ENCODE measurements at places on chromosomes 1 and 21.

DNA sequence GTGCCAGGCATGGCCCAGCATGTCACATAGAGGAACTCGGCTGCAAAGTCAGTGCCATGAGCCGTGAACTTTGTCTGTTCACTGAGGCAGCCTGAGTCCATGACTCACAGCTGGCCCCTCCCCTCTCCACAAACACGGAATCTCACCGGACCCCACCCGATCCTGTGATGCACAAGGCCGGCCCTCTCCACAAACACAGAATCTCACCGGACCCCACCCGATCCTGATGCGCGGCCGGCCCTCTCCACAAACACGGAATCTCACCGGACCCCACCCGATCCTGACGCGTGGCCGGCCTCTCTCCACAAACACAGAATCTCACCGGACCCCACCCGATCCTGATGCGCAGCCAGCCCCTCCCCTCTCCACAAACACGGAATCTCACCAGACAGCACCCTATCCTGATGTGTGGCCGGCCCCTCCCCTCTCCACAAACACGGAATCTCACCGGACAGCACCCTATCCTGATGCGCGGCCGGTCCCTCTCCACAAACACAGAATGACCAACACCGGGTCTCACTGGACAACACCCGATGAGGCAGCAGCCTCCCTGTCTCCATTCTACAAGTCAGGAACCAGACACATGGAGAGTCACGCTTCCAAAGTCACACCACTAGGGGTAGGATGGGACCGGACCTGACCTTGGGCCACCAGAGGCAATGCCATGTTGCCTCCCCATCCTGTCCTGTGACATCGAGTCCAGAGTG is 39.6 kb upstream of the GPR153 start:
- DNase-seq = no peak

DNA sequence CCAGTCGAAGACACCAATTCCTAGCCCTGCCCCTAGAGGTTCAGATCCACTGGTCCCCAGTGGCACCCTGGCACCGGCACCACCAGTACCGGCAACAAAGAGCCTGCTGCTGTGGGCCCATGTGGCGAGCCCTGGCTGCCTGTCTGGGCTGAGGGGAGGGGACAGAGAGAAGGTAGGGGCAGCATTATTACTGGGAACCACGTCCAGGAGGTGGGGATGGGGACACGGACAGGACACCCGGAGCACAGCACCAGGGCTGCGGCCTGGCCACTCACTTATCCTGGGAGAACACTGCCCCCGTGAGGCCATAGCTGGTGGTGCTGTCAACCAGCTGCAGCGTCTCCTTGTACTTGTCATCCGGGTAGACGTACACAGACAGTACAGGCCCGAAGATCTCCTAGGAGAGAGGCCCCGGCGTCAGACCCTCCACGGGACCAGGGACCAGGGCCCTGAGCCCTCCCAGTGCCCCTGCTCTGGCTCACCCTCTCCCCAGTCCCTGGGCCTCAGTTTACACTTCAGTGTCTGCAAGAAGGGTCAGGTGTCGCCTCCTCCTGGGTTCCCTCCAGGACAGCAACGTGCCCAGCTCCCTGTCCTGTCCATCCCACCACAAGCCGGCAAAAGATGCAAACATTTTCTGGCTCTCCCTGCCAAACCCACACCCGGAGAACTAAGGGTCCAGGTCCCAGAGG is 15.8 kb upstream of the TAS1R2 start:
- peak; percentile 83 for DNase-seq

- peak; percentile 96 for DNase-seq
Measured at GRCh38 chr1:46179138-46180081, 3.1 kb upstream of the P3R3URF start.

GRCh38 chr1:58621391-58621790 is 44.3 kb upstream of the TACSTD2 start:
- no peak for DNase-seq

DNA sequence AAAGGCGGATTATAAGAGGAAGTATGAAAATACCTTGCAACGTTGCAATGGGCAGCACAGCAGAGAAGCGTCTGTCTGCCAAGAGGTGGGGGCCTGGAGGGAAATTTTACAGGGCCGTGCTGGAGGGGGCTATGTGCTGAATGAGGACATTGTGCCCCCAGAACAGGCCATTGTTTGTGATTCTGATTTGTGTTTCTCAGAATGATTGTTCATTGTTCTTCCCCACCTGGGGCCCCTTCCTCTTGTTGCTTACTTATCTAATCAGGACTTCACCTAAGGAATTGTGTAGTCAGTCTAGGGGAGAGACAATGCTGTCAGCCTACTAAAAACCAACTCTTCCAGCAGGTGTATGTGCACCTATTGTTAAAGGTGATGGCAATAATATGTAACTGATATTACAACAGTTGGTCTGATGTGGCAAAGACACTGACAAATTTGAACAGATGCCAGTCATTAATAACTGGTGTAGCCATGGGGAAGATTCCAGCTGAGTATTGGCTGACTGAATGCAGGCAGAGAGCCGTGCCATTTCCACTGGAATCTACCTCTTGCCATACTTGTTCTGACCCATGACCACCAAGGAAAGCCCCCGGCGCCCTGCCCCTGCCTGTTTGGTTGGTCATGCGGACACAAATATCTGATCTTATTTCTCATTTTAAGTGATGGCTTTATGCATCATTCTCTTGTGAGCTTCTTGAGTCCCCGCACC is 45.2 kb upstream of the PSEN2 start:
- no peak for DNase-seq

GRCh38 chr1:32231843-32232432 is 9.7 kb downstream of the EIF3I start:
- no peak for DNase-seq

- DNase-seq = peak; percentile 69
Measured at GRCh38 chr1:236853921-236854604, 59.0 kb downstream of the MTR start.

Data from adipocyte (in vitro differentiated cells).